ENCODE measurements at places on chromosomes 12 and 14. TPM values are rescaled to one million over a fixed set of nuclear protein-coding genes. Genes with fewer than 3 reads are reported as not detected.

KLHL33 gene
- under 0.01 TPM for total RNA-seq

NELL2 gene
- 1,558 TPM for total RNA-seq

VAMP1 gene
- total RNA-seq = 5.9 TPM

ADGRD1 gene
- total RNA-seq = 4.1 TPM

SLC48A1 gene
- 8.1 TPM for total RNA-seq

SLCO1B1 gene
- total RNA-seq = not detected

WNT1 gene
- not detected for total RNA-seq

MIP gene
- total RNA-seq = not detected

GPHN gene
- total RNA-seq = 138 TPM

CCDC177 gene
- 8.8 TPM for total RNA-seq

WDR20 gene
- 56.7 TPM for total RNA-seq

MMP17 gene
- total RNA-seq = 64.5 TPM

KCNH3 gene
- 10.3 TPM for total RNA-seq

SYT1 gene
- total RNA-seq = 168 TPM

DAO gene
- not detected for total RNA-seq

COCH gene
- total RNA-seq = 36.9 TPM

TPPP2 gene
- total RNA-seq = not detected

LTB4R2 gene
- total RNA-seq = 2.2 TPM

HELB gene
- 13.8 TPM for total RNA-seq

SSTR1 gene
- 10.0 TPM for total RNA-seq

SLC8A3 gene
- total RNA-seq = 46.0 TPM

LBHD2 gene
- not detected for total RNA-seq

EIF2S1 gene
- total RNA-seq = 86.4 TPM

SLC25A21 gene
- total RNA-seq = 1.9 TPM

FOXN4 gene
- 0.94 TPM for total RNA-seq

SRRM4 gene
- total RNA-seq = 19.7 TPM

FANCM gene
- total RNA-seq = 20.0 TPM

HOXC11 gene
- not detected for total RNA-seq

CNTN1 gene
- total RNA-seq = 297 TPM

POTEM gene
- total RNA-seq = not detected

MAX gene
- total RNA-seq = 55.4 TPM

RNASE7 gene
- total RNA-seq = not detected

PMCH gene
- total RNA-seq = not detected

KRT83 gene
- total RNA-seq = not detected

FOXG1 gene
- 80.4 TPM for total RNA-seq
